Calu3 (cell line): ENCODE measurements at places on chromosomes 2 and 18. TPM values are rescaled to one million over a fixed set of nuclear protein-coding genes. Genes with fewer than 3 reads are reported as not detected.

SP140 gene
- 10.9 and 13.0 TPM in 2 replicates for total RNA-seq

KIF1A gene
- 280 and 298 TPM in 2 replicates for total RNA-seq

PSD4 gene
- 58.7 and 64.5 TPM in 2 replicates for total RNA-seq

GPR155 gene
- 1.4 and 2.1 TPM in 2 replicates for total RNA-seq

CAPN14 gene
- total RNA-seq: 0.35 and 0.42 TPM in 2 replicates

GRCh38 chr2:69943843-69944525 lies 17.4 kb downstream of the ASPRV1 start:
- H3K36me3 ChIP-seq: peaks cover 20% of the 10 kb centered on the region
- no peaks in the 10 kb centered on the region for H3K27me3 ChIP-seq
- no peak overlapping the region for H3K4me3 ChIP-seq
- H3K4me1 ChIP-seq: peaks cover 28% of the 10 kb centered on the region
- no peak for DNase-seq

DNA sequence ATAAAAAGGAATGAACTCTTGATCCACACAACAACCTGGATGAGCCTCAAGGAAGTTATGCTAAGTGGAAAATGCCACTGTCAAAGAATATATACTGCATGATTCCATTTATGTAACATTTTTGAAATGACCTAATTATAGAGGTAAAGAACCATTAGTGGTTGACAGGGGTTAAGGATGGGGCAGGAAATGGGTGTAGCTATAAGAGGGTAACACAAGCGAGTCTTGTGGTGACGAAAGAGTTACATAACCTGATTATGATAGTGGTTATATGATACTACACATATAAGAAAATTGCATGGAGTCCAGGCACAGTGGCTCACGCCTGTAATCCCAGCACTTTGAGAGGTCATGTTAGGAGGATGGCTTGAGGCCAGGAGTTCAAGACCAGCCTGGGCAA lies 346.6 kb upstream of the PKDCC start:
- no peak overlapping the region for H3K4me3 ChIP-seq
- no peaks in the 10 kb centered on the region for H3K36me3 ChIP-seq
- peaks cover 13% of the 10 kb centered on the region for H3K27me3 ChIP-seq
- H3K27ac ChIP-seq: no peak overlapping the region
- H3K4me1 ChIP-seq: no peaks in the 10 kb centered on the region

DNA sequence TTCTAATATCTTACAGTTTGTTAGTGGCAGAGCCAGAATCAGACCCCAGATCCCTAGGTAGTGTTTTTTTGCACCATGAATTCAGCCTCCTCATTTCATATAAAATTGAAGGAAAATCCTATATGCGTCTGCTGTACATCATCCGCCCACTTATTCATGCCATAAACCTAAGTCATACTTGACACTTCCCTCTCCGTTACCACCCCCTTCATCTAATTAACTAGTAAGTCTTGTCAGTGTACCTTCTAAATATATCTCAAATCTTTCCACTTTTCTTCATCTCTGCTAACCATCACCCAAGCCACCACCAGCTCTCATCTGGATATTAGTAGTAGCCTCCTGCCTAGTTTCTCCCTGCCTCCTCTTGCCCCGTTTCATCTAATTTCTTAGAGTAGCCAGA lies 248.7 kb upstream of the SIX3 start:
- no peaks in the 10 kb centered on the region for H3K27me3 ChIP-seq
- H3K27ac ChIP-seq: no peak overlapping the region
- no peaks in the 10 kb centered on the region for H3K36me3 ChIP-seq
- H3K4me1 ChIP-seq: no peaks in the 10 kb centered on the region

- peak overlapping the region; percentile 64 for H3K4me3 ChIP-seq
- peaks cover 12% of the 10 kb centered on the region for H3K4me1 ChIP-seq
- no peak overlapping the region for H3K27ac ChIP-seq
These were observed 767 bp upstream of the NPPC start for GRCh38 chr2:231926761-231927565.

DNA sequence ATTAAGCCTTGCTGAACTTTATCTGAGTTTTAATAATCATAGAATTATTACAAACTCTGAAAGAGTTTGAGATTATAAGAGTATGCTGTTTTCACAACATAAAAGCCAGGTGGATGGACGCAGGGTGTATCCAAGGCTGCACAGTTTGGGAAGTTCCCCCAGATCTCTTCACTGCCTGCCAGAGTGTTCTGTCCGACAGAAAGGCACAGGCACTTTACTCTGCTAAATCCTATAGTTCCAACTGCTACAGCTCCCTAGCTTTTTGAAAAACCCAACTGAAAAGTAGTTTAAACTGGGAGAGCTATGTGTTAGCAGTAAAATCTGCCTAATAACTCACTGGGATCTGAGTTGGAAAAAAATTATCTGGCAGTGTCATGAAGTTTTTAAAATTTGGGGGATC lies 38.0 kb downstream of the MFSD6 start:
- DNase-seq: no peak
- H3K27ac ChIP-seq: no peak overlapping the region
- H3K36me3 ChIP-seq: no peaks in the 10 kb centered on the region
- no peaks in the 10 kb centered on the region for H3K4me1 ChIP-seq

- DNase-seq: no peak
- no peaks in the 10 kb centered on the region for H3K27me3 ChIP-seq
- H3K27ac ChIP-seq: no peak overlapping the region
- peaks cover 22% of the 10 kb centered on the region for H3K4me1 ChIP-seq
- no peak overlapping the region for H3K4me3 ChIP-seq
These were observed 1691.8 kb upstream of the SLC39A10 start for GRCh38 chr2:193965263-193965662.

GRCh38 chr2:10173258-10174005 lies 50.9 kb downstream of the RRM2 start:
- H3K4me1 ChIP-seq: peaks cover 7% of the 10 kb centered on the region
- H3K4me3 ChIP-seq: no peak overlapping the region
- no peaks in the 10 kb centered on the region for H3K36me3 ChIP-seq
- no peaks in the 10 kb centered on the region for H3K27me3 ChIP-seq

GRCh38 chr2:56222481-56222880 lies 38.7 kb downstream of the CCDC85A start:
- H3K4me1 ChIP-seq: no peaks in the 10 kb centered on the region
- H3K27ac ChIP-seq: no peak overlapping the region
- H3K27me3 ChIP-seq: no peaks in the 10 kb centered on the region
- no peak overlapping the region for H3K4me3 ChIP-seq
- no peaks in the 10 kb centered on the region for H3K36me3 ChIP-seq
- DNase-seq: no peak

DNA sequence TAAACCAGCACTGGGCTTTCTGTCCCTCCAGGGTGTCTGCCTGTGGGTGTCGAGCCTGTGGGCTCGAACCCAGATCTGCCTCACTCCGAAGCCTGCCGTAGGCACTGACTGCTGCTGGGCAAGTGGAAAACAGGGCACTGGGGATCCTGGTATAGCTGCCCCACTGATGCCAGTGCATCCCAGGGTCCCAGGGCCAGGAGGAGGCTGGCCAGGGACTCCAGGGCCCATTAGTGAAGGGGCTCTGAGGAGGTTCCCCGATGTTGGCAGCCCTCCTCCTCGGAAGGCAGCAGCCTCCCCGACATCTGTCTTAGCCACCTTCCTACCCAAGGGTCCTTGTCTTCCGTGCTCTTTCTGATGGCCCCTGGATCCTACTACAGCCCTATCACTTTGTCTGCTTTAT lies 96.1 kb downstream of the RTN4 start:
- no peak overlapping the region for H3K27ac ChIP-seq
- H3K36me3 ChIP-seq: no peaks in the 10 kb centered on the region
- no peak overlapping the region for H3K4me3 ChIP-seq
- peaks cover 14% of the 10 kb centered on the region for H3K4me1 ChIP-seq
- H3K27me3 ChIP-seq: peaks cover 13% of the 10 kb centered on the region
- DNase-seq: no peak

DNA sequence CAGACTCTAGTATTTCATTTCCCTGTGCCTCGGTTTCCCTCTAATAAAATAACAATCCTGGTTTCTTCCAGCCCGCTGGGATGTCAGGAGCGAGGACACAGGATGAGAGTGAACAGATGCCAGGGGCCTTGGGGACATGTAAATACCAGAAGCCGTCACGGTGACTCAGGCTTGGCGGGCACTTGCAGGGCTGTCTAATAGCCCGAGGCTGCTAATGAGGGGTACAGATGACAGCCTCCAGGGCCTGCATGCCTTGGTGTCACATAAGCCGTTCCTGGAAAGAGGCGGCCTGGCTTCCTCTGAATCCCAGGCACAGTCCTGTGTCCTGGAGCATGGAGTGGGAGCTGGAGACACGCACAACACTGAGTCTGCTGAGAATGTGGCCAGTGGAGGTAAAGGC lies 28.2 kb downstream of the HS1BP3 start:
- no peaks in the 10 kb centered on the region for H3K27me3 ChIP-seq
- H3K27ac ChIP-seq: no peak overlapping the region
- peaks cover 14% of the 10 kb centered on the region for H3K4me1 ChIP-seq
- H3K4me3 ChIP-seq: no peak overlapping the region

GRCh38 chr2:78546843-78547242 lies 478.7 kb upstream of the REG3G start:
- H3K36me3 ChIP-seq: no peaks in the 10 kb centered on the region
- no peak overlapping the region for H3K27ac ChIP-seq
- DNase-seq: no peak
- no peaks in the 10 kb centered on the region for H3K27me3 ChIP-seq
- H3K4me1 ChIP-seq: no peaks in the 10 kb centered on the region
- no peak overlapping the region for H3K4me3 ChIP-seq

- no peaks in the 10 kb centered on the region for H3K4me1 ChIP-seq
- no peaks in the 10 kb centered on the region for H3K36me3 ChIP-seq
- H3K27ac ChIP-seq: no peak overlapping the region
These were observed 309.7 kb downstream of the PLCL1 start for GRCh38 chr2:198114064-198114463.
